ENCODE measurements at places on chromosomes 5 and 9. TPM values are rescaled to one million over a fixed set of nuclear protein-coding genes. Genes with fewer than 3 reads are reported as not detected.

Gene PCDHA1
- total RNA-seq, result under 0.01 TPM

Gene PRRT1B
- total RNA-seq, result not detected

Gene TTC16
- total RNA-seq, result not detected

Gene PCDHGA6
- total RNA-seq, result 4.7 TPM

Gene TLE4
- total RNA-seq, result 48.3 TPM

Gene NAIF1
- total RNA-seq, result 10.8 TPM

All from fibroblast of villous mesenchyme (primary cell).